ENCODE measurements at places on chromosomes 12 and 14.

DNA sequence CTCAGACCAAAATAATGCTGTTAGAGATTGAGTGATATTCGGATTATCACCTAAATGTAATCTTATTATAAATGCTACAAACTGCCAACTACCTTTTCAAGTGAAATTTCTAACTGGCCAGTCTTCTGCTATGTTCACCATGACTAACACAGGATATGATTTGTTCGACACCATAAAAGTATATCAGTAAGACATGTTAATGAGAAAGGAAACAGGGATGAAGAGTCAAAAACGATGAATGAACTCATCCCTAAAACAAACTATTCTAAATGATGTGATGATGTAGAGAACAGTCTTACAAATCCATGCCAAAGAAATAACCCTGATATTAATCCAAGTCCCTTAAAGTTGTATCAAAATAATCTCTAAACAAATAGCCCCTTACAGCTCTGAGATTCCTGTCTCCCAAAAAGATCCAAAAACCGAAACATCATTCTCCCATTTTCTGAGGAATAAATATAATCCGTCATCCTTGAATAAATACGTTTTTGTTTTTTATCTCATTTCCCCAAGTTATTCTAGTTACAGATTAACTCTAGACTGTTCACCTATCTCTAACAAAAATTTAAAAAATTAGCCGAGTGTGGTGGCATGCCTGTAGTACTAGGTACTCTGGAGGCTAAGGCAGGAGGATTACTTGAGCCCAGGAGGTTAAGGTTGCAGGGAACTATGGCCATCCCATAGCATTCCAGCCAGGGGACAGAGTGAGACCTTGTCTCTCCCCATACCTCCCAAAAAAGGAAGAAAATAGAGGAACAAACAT is 9.1 kb downstream of the SCAF11 start:
- DNase-seq = no peak

- DNase-seq = no peak
Observed at GRCh38 chr12:52801773-52802172, 5.9 kb upstream of the KRT3 start.

GRCh38 chr14:24238123-24238522 is 4.3 kb downstream of the TINF2 start:
- DNase-seq = no peak

GRCh38 chr12:1778911-1779310 is 41.5 kb upstream of the LRTM2 start:
- DNase-seq = no peak

- no peak for DNase-seq
Observed at GRCh38 chr12:96198965-96199364, 4.8 kb downstream of the ELK3 start.

GRCh38 chr14:45811155-45811554 is 558.2 kb upstream of the MIS18BP1 start:
- DNase-seq = no peak

- DNase-seq = no peak
Observed at GRCh38 chr14:80776657-80777056, 164.9 kb downstream of the CEP128 start.

DNA sequence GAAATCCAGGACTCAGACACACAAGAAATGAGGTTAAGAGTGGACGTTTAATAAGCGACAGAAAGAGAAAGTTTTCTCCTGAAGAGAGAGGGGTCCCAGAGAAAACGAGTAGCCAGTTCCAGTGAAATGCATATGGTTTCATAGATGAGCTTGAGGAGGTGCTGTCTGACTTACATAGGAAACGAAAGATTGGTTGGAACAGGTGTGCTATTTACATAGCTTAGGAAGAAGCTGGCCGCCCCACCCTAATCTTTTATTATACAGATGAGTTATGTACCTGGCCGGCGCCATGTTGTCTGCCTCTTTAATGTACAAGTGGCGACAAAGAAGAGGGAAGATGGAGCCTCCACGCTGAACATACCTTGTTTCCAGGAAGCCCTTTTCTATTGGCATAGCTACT is 223.0 kb downstream of the SLC6A15 start:
- DNase-seq = no peak

GRCh38 chr14:76950055-76951020 is 78.2 kb downstream of the IRF2BPL start:
- no peak for DNase-seq

- no peak for DNase-seq
Observed at GRCh38 chr12:12774791-12775190, 10.7 kb upstream of the APOLD1 start.

DNA sequence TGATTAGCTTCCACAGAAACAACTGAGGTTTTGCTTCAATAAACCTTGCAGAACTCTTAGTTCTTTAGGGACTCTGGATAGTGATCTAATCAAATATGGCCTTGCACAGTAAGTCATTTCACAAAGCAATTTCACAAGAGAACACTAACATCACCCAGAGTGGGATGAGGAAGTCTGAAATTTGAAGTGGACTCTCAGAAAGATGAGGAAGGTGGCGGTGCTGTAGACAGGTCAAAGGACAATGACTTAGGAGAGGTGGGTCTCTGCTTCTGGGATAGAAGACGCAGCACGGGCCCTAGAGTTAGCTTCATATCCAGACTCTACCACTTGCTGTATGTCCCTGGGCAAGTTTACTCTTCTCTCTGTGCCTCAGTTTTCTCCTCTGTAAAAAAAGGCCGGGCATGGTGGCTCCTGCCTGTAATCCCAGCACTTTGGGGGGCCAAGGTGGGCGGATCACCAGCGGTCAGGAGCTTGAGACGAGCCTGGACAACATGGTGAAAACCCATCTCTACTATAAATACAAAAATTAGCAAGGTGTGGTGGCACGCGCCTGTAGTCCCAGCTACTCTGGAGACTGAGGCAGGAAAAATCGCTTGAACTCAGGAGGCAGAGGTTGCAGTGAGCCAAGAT is 18.9 kb downstream of the FOS start:
- no peak for DNase-seq

All from activated T-cell treated with anti-CD3 and anti-CD28 coated beads, Interleukin-2, amount 50 U/mL, for 1 hour (primary cell).